Smooth muscle cell of trachea (primary cell): ENCODE measurements at places on chromosomes 16 and 17. TPM values are rescaled to one million over a fixed set of nuclear protein-coding genes. Genes with fewer than 3 reads are reported as not detected.

SLC6A2 gene
- total RNA-seq: not detected in 2 replicates

SPN gene
- not detected in 2 replicates for total RNA-seq

SETD1A gene
- 3.8 and 7.1 TPM in 2 replicates for total RNA-seq

HBM gene
- not detected in 2 replicates for total RNA-seq

ASPA gene
- 1.2 and 1.8 TPM in 2 replicates for total RNA-seq

DHRS7C gene
- total RNA-seq: not detected in 2 replicates

CCL5 gene
- total RNA-seq: 0.50 TPM in 1 of 2 replicates, not detected in the other

P2RX1 gene
- total RNA-seq: not detected in 2 replicates

PLD6 gene
- total RNA-seq: 3.1 and 4.5 TPM in 2 replicates

DNAJA2 gene
- total RNA-seq: 57.6 and 74.8 TPM in 2 replicates

PLEKHH3 gene
- total RNA-seq: 22.3 and 28.7 TPM in 2 replicates

PLA2G10 gene
- not detected in 2 replicates for total RNA-seq

CD79B gene
- total RNA-seq: 0.15 and 0.17 TPM in 2 replicates

KRT39 gene
- total RNA-seq: not detected in 2 replicates

PCGF2 gene
- 2.3 and 4.4 TPM in 2 replicates for total RNA-seq

TBC1D3D gene
- 0.17 TPM in 1 of 2 replicates, not detected in the other for total RNA-seq

FAM222B gene
- total RNA-seq: 4.0 and 5.2 TPM in 2 replicates

SMIM5 gene
- total RNA-seq: 0.29 TPM in 1 of 2 replicates, not detected in the other

KCNH4 gene
- total RNA-seq: under 0.01 TPM in 1 of 2 replicates, not detected in the other

IL4R gene
- 17.9 and 29.8 TPM in 2 replicates for total RNA-seq

KRTAP4-9 gene
- not detected in 2 replicates for total RNA-seq

TVP23A gene
- total RNA-seq: not detected in 2 replicates

CUEDC1 gene
- total RNA-seq: 14.0 and 14.4 TPM in 2 replicates

SHCBP1 gene
- 2.0 and 41.3 TPM in 2 replicates for total RNA-seq

CACNA1G gene
- 0.87 and 1.7 TPM in 2 replicates for total RNA-seq

NRN1L gene
- 0.73 TPM in 1 of 2 replicates, not detected in the other for total RNA-seq

FBXL19 gene
- total RNA-seq: 21.1 and 28.4 TPM in 2 replicates

RSPRY1 gene
- total RNA-seq: 36.9 and 51.3 TPM in 2 replicates

GRB7 gene
- total RNA-seq: 0.17 and 0.44 TPM in 2 replicates

ZNF469 gene
- 3.1 and 13.4 TPM in 2 replicates for total RNA-seq

GSDMA gene
- total RNA-seq: not detected in 2 replicates

SLC12A3 gene
- not detected in 2 replicates for total RNA-seq

CCL2 gene
- 2.3 and 50.4 TPM in 2 replicates for total RNA-seq

KIF19 gene
- under 0.01 TPM in 1 of 2 replicates, not detected in the other for total RNA-seq

OTOP2 gene
- not detected in 2 replicates for total RNA-seq

SLC35G6 gene
- not detected in 2 replicates for total RNA-seq

NEUROD2 gene
- total RNA-seq: not detected in 2 replicates

GCGR gene
- not detected in 2 replicates for total RNA-seq

ZNF207 gene
- 91.3 and 114 TPM in 2 replicates for total RNA-seq

COQ7 gene
- total RNA-seq: 17.9 and 18.9 TPM in 2 replicates

CPHXL2 gene
- not detected in 2 replicates for total RNA-seq

P3H4 gene
- 41.6 and 64.2 TPM in 2 replicates for total RNA-seq

DNAH3 gene
- not detected in 2 replicates for total RNA-seq
